Right cardiac atrium (tissue), 5 donors: ENCODE measurements at places on chromosomes 7 and 10.
A peak's percentile ranks its signal among the peaks of the same experiment; 100 is the strongest.

DNA sequence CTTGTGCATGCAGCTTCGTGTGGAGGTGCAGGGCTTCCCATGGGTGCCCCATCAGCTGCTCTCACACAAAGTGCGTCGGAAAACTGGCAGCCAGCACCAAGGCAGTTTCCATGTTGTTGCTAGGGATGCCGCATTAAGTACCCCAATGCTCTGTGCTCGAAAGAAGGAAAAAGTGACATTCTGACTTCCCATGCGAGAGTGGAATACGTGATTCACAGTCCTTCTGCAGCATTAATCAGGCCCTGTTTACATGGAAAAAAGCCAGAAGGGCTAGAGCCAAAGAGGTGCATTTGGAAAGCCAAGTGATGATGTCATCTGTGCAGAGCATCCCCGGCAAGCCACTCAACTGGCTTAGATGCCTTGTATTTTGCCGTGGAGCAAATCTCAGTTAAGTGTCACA lies 258.3 kb downstream of the GATA3 start:
- DNase-seq: no peak

- DNase-seq: no peak
Observed at GRCh38 chr10:117107238-117107637, 30.8 kb downstream of the VAX1 start.

DNA sequence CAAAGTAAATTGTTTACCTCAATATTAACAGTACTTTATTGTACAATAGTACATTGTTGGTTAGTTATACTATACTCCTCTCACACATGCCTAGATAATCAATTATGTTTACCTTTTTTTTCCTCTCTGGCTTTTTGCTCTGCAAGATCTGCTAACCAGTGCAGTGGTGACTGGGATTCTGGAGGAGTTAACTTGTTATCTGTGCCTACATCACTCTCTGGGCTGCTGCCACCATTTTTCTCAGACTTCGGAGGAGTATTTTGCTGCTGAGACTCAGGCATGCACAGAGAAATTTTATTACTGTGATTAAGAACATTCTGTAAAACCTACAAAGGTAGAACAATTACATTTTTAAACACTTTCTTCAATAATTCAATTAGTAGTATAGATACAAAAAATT lies 59.7 kb downstream of the NRBF2 start:
- DNase-seq: no peak

GRCh38 chr10:114328874-114329273 lies 75.4 kb downstream of the AFAP1L2 start:
- peak; percentile 80 for DNase-seq

DNA sequence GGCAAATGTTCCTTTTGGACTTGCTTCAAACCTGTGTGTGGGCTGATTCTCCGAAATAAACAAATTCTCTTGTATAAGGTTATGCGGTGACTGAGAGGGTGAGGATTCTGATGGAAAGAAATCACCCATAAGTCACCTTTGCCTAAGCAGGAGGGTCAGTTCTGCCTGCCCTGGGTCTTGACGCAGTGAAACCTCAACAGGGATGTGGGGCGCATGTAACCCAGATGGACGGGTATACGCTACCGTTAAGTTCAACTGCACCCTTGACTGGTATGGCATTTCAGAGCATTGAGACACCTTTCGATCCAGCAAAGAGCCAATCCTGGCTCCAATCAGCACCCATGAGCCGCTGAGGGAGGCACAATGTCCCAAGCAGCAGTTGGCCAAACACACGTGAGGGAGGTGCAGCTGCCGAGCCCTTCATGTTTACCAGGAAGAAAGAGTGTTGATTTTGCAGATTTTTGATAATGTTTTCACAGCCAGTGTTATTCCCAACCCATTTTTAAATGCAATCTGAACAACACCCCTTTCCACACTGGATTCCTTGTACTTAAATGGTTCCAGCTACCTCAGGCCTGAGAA lies 48.1 kb downstream of the SORBS1 start:
- DNase-seq: no peak

- DNase-seq: no peak
Observed at GRCh38 chr7:132455378-132455777, 120.9 kb downstream of the PLXNA4 start.

DNA sequence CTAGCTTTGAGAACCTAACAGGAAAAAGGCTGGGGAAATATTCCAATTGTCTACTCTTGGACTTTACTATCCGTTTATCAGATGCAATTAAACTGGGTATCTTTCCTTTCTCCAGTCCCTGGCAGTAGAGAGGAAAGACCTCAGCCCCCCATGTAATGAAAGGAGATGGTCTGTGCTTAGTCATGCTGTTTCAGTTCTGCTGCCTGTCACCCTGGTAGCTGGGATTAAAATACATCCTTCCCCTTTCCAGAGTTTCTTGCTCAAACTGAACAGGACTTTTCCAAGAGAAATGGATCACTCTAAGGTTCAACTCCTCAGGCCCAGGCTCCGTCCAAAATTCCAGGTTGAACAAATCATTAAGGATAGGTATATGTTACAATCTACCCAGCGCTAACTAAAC lies 202.9 kb downstream of the PTEN start:
- no peak for DNase-seq
